ENCODE measurements at places on chromosomes 2 and 18.
A peak's percentile ranks its signal among the peaks of the same experiment; 100 is the strongest.

- DNase-seq = no peak
These were observed 8.8 kb downstream of the EFEMP1 start for GRCh38 chr2:55914786-55915185.

DNA sequence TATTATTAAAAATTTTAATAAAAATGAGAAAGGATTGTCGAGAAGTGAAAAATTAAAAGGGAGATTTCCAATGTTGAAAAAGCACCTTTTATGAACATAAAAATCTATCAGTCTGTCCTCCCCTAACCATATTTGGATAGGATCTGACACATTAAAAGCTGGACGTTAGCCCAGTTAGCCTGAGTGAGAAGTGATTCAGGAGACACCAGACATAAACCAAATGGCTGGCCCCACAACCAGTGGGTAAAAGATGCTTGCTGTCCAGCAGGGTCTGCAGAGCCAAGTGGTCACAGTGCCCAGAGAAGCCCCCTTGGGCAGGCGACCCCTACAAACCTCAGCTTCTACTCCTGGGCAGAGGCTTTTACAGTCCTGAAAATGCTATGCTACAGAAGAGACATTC lies 253.8 kb upstream of the LYPD1 start:
- DNase-seq = no peak

GRCh38 chr18:57230861-57231585 lies 84.1 kb downstream of the BOD1L2 start:
- DNase-seq = no peak

GRCh38 chr18:37565101-37565976 lies at the start of gene CELF4:
Gene CELF4 (minus strand): TSS chr18:37565798.
- peak; percentile 31 for DNase-seq

DNA sequence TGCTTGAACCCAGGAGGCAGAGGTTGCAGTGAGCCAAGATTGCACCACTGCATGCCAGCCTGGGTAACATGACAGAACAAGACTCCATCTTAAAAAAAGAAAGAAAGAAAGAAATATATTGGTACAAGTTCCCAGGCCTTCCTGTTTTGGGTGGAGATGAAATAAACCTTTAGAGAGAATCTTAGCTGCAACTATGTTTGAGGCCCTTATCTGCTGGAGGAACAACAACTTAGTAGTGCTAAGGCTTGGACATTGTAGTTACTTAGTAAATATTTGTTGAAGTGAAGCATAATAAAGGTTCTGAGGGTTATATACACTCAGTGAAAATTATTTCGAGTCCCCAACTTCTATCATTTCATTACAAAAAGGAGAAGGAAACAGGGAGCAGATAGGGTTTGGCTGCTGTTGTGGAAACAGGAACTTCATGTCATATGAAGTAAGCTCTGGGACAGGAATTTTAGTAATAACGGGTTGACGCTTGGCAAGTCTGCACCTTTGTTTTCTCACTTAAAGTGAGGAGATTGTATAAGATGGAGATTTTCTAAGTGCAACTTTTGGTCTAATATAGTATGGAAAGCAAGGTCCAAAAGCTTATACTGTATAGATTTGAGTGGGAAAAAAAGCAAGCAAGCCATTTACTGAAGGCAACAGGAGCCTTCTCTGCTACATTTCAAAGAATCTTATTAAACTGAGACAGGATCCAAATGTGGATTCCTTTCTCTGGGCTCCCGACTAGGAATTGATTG lies 40.0 kb upstream of the AGPS start:
- no peak for DNase-seq

DNA sequence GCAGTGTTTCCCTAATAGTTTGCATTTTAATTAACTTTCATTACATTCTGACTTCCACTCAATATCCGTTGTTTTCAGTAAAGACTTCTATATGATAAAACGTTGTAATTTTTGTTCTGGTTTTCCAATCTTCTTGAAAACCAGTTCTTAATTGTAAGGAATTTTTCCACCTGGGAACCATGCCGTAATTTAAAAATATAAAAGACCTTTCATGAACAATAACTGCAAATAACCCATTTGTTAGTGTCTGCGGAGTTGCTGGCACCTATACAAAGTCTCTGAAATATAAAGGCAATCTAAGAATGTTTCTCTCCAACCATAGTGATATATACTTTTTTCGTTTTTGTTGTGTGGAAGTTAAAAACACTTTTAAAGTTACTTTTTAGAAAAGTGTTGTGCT lies 7.7 kb upstream of the SATB2 start:
- DNase-seq = no peak

DNA sequence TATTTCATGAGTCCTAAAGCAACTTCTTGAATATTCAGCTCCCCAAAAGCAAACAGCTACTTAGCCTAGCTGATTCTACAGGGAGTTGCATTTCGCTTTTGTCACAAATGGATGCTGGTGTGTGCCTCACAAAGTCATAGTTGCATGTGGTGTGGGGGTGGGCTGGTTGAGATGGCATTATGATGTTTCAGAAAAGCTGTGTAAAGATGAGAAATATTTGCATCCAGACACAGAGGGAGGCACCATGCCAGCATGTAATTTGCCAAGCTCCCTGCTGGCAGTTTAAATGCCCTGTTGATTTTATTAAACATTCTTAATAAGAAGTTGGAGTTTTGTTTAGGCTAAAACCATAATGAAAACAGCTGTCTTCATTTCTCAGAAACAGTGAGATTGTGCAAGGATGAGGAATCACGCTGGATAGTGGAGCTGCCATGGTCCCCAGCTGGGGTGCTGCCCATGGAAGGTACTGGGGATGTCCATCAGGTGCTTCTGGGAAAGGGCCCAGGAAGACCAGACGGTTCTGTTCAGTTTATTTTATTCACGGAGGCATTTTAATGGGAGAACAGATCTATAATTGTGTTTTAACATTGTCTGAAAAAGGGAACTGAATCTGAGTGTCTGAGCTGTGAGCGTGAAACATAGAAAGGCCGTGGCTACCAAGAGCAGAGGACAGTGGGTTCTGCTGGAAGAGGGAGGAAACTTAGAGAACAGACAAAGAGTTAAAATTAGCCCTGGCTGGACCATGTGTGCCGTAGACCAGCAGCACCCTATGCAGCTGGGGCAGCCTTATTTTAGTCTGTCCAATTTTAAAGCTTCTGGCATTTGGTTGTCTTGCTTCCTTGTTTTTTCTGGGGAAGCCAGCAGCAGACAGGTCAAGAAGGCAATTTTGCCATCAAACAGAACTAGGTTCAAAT lies 177.1 kb downstream of the FAM210A start:
- DNase-seq = no peak

DNA sequence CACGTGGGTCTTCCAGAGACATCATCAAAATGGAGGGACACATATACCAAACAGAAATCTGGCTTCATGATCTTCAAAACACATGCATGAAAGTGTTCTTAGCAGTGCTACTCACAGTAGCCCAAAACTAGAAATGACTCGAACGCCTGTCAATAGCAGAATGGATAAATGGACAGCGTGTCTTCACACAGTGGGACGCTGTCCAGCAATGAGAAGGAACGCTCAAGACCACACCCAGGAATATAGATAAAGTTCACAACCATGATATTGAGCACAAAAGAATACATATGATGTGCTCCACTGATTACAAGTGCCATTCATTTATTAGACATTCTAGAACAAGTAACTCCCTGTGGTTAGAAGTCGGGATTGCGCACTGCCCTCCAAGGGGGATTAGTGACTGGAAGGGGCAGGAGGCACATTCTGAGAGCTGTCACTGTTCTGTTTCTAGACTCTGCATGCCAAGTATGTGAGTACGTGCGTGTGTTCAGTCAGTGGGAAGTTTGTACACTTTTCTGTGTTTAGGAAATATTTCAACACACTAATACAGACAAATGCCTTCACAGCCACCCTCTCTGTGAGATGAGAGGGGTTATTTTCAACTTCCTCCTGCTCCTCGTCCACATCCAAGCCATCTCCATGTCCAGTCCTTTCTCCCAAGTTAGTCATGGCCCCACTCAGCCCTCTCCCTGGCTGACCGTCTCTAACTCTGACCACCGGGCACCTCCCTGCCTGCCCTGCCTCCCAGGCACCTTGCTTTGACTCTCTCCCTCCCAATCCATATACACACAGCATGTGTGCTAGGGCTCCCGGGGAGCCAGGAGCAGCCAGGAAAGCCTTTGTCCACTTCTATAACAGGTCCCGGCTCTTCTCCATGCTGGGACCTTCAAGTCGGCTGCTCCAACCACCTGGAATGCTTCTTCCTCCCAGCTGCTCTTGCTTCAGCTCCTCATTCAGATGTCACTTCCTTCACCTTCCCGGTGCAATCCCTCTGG lies 26.9 kb upstream of the TNS1 start:
- DNase-seq = no peak

GRCh38 chr2:165064743-165065142 lies 109.4 kb upstream of the SLC38A11 start:
- no peak for DNase-seq

GRCh38 chr2:100235098-100235497 lies 87.2 kb downstream of the LONRF2 start:
- no peak for DNase-seq

DNA sequence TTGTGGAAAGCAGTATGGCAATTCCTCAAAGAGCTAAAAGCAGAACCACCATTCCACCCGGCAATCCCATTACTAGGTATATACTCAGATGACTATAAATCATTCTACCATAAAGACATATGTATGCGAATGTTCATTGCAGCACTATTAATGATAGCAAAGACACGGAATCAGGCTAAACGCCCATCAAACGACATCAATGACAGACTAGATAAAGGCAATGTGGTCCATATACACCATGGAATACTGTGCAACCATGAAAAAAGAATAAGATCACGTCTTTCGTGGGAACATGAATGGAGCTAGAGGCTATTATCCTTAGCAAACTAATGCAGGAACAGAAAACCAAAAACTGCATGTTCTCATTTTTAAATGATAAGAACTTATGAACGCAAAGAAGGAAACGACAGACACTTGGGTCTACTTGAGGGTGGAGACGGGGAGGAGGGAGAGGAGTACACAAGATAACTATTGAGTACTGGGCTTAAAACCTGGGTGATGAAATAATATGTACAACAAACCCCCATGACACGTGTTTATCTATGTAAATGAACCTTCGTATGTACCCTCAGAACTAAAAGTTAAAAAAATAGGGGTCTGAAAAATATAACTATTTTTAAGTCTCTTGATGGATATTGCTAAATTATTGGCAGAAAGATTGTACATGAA lies 32.0 kb upstream of the CYTIP start:
- no peak for DNase-seq

DNA sequence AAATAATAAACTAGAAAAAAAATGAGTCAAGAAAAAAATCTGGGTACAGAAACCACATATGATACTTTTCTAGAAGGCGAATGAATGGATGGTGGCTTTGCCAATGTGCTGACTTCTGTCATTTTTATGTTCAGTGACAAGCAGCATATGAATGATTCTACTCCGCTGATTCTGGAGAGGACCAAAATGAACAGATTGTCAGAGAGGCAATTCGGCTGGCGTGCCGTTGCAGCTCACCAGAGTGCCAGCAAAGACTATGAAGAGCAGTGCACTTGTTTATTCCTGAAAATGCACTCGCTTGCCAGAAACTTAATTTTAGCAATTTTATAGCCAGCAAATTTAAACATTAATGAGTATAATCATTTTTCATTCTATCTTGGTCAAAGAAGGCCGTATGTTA lies 105.9 kb upstream of the NYAP2 start:
- no peak for DNase-seq

GRCh38 chr18:39661856-39662366 lies 2096.3 kb upstream of the CELF4 start:
- DNase-seq = no peak

GRCh38 chr2:44740678-44741077 lies 200.8 kb upstream of the SIX3 start:
- no peak for DNase-seq

GRCh38 chr18:63113899-63114565 lies 205.5 kb downstream of the BCL2 start:
- no peak for DNase-seq

GRCh38 chr2:58853420-58853819 lies 612.3 kb upstream of the FANCL start:
- no peak for DNase-seq

GRCh38 chr18:41311571-41312547 lies 643.2 kb upstream of the PIK3C3 start:
- no peak for DNase-seq

DNA sequence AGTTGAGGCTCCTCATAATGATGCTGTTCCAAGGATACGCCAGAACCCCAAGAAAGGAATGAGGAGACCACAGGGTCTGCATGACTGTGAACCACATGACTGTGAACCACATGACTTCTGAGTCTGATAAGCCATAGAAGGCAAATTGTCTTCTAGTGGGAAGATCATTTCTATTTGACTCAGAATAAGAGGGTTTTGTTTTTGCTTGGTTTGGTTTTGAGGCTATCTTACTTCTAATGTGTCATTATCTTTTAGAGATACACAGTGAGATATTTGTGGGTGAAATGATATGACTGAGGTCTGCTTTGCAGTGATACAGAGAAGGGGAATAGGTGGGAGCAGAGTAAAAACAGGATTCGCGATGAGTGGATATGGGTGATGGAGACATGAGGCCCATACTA lies 28.9 kb upstream of the BCL2L11 start:
- DNase-seq = no peak

DNA sequence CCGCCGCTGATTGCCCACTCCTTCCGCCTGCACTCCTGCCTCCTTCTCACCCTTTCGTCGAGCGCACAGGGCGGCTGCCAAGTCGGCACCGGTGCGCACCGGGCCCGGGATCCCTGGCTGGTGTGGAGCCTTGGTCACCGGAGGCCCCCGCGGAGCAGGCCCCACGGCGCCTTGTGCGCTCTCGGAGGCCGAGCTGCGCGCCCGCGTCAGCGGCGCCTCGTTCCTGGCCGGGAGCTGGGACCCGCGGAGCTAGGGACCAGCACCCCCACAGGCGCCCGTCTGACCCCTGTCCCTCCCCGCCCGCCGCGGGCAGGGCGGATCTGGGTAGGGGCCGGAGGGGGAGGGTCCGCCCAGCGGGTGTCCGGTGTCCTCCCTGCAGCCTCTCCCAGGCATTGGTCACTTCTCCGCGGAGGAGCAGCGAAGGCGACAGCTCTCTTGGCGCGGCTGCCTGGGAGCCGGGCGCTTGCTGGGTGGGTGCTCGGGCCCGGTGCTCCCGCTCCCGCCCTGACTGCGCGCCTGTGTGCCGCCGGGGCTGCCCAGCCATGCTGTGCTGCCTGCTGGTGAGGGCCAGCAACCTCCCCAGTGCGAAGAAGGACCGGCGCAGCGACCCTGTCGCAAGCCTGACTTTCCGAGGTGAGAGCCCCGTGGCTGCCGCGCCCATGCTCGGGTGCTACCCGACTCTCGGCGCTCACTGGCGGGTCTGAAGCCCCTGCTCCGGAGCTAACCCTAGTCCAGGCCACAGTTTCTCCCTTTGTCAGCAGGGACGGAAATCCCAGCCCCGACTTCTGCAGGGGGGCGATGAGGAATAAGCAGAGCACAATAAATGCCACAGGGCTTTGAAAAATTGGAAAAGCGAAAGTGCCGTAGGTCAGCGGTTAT lies 13.2 kb downstream of the DYSF start:
- no peak for DNase-seq
